ENCODE measurements at places on chromosomes 6 and 20. TPM values are rescaled to one million over a fixed set of nuclear protein-coding genes. Genes with fewer than 3 reads are reported as not detected.

- DNase-seq: peak; percentile 53
Measured at GRCh38 chr6:159174263-159174969, 5.2 kb downstream of the FNDC1 start.

DNA sequence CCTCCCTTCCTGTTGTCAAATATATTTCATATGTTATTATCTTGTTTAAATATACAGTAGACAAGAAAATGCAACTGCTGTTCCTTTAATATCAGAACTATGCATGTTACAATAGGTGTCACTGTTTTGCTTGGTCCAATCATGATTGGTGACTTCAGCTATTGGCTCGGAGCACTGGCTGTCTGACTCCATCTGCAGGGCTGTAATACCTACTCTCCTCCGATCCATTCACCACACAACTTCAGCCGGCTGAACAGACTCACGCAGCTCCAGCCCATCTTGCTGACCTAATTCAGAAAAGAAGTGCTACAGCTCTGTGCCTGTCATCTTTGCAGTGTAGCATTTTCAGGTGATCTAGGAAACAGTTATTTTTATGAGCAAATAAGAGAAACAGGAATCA lies at the start of gene BTBD3:
Gene BTBD3 (plus strand): TSS at position 231 of the 400 bp plus-strand sequence. CDS start 383 bp downstream, outside the sequence.
- no peak for DNase-seq

DNA sequence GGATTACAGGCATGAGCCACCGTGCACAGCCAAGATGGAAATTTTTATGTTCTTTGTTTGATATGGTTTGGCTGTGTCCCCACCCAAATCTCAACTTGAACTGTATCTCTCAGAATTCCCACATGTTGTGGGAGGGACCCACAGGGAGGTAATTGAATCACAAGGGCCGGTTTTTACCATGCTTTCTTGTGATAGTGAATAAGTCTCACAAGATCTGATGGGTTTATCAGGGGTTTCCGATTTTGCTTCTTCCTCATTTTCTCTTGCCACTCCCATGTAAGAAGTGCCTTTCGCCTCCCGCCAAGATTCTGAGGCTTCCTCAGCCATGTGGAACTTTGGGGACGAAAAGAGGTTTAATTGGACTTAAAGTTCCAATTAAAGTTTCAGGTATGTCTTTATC lies 14.6 kb downstream of the EEF1A1 start:
- DNase-seq: no peak

- DNase-seq: no peak
Measured at GRCh38 chr6:163085861-163086623, 328.5 kb upstream of the QKI start.

DNA sequence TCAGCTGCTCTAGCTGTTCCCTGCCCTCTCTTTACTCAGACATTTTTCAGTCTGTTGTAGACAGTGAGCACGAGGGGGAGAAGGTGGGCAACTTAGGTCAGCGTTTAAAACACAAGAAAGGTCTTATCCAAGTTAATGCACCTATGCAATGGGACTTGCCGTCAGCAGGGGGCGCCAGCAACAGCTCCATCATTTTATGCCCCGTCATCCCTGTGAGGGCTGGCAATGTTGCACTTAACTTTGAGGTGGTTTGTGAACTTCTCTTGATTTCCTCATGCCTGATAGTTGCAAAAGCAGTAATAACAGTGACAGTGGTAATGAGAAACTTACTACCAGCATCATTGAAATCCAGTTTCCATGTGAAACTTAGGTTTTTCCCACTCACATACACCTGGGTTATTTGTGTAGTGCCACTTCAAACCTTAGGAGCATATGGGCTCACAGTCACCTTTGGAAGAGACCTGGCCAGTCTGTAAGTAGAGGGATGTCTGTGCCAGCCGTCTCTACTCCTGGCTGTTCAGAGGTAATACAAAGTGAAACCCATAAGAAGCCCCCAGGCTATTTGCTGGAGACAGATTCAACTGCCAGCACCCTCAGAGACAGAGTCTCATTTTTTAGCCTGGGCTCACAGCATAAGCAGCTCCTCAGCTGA lies 44.9 kb upstream of the ID1 start:
- DNase-seq: peak; percentile 71

DNA sequence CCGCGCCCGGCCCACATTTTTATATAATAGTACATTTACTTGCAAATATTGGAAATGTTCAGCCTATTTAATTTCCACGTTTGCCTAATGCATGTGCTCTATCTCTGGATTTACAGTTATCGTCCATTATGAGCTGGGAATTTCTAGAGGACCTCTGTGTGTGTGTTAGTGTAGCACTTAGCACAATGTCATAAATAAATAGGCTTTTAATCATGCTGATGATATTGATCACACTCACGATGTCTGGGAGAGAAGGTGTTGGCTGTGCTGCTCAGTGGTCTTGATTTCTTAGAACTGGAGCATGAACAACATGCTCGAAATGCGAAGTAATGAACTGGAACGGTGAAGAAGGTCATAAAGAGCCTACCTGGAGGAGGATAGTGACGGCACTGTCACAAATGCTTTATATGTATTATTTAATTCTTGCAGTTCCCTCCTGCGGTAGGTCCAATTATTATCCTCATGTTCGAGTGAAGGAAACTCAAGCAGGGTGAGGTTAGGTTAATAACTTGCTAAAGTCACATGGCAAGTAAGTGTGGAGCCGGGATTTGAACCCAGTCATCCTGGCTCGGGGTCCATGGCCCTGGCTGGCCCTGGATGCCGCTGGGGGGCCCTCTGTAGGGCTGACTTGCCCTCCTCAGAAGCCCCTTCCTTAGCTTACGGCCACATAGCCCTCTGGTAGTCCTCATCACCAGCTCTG lies 130.8 kb downstream of the ZDHHC14 start:
- DNase-seq: no peak

DNA sequence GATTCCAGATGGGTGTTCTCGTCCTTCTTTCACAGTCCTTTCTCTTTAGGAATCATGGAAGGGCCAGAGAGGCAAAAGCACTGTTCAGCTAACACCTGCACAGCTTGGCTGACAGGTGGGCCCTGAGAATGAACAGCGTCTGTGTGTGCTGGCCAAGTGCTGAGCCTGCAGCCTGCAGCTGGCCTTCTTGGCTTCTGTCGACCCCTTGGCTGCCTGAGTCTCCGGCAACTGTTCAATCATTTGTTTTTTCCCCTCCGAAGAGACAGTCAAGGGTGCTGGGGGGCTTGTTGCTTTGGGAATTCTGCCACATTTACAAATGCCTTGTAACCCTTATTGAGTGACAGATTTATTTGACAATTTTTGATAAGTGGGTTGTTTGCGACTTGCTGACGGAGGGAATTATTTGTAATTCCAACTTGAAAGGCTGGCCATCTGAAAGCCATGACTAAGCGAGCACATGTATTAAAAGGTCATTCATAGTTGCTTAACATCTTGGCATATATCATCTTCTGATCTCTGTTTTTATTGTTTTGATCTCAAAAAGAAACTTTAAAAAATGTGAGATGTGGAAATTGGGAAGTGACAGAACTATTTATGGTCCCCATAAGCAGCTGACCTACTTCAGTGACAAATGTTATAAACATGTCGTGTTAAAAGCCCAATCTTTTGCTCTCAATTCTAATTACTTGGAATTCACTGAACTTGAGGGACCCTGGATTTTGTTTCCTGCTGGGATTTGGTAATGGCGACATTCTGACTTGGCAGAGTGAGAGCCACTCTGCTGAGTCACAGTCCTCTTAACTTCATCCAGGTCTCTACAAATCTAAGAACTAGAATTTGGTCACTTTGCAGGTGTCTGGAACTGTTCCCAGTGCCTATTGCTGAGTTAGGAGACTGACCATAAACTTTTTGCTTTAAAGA lies 41.9 kb upstream of the FERMT1 start:
- DNase-seq: no peak

DNA sequence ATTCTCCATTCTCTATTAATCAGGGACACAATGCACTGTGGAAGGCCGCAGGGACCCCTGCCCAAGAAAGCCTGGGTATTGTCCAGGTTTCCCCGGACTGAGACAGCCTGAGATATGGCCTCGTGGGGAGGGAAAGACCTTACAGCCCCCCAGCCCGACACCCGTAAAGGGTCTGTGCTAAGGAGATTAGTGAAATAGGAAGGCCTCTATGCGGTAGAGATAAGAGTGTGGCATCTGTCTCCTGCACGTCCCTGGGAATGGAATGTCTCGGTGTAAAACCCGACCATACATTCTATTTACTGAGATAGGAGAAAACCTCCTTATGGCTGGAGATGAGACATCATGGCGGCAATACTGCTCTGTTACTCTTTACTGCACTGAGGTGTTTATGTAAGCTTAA lies 15.7 kb upstream of the EIF2S2 start:
- DNase-seq: no peak

GRCh38 chr6:46509063-46509462 lies 17.8 kb upstream of the RCAN2 start:
- DNase-seq: no peak

- peak; percentile 82 for DNase-seq
Measured at GRCh38 chr20:58219342-58219700, 9.1 kb downstream of the ANKRD60 start.

DNA sequence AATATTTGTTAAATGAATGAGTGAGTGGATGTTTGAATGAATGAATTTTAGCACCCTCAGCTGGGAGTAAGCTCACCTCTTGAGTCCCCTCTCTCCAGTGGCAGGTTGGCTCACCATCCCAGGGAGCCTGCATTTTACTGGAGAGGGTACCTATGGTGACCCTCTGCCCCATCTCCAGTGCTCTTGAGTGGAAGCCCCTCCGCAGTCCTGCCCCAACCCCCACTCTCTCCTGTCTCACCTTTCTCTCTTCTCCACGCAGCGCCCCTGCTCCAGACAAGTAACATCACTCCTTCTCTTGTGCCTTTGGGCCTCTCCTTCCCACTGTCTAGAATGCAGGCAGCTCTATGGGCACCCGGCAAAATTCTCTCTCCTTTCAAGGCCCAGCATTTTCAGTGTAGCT lies 11.3 kb downstream of the TGM3 start:
- DNase-seq: no peak

GRCh38 chr6:24858177-24858653 lies 59.5 kb upstream of the ARMH2 start:
- DNase-seq: peak; percentile 11

DNA sequence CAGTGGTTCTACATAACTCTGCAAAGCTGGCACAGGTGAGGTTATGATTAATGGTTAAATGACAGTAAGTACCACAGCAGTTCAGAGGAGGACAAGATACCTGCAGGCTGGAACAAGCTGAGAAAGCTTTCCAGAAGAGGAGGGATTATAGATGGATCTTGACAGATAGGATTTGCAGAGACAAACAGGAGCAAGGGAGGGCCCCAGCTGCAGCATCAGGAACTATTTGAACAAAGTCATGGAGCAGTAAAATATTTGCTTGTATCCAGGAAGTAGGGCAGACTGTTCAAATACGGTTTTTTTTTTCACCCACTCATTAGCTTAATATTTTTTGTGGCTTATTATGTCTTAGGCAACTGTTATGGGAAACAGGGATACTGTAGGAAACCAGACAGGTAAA lies 144.4 kb upstream of the MAN1A1 start:
- DNase-seq: peak; percentile 4

GRCh38 chr20:11850901-11851300 lies 66.8 kb upstream of the BTBD3 start:
- DNase-seq: peak; percentile 61

The SLC22A23 gene
- 3.3 TPM for total RNA-seq

The SNAP25 gene
- total RNA-seq: 2.9 TPM

The ABHD16B gene
- total RNA-seq: not detected

The PTCRA gene
- total RNA-seq: not detected

The TMEM200A gene
- 23.2 TPM for total RNA-seq

Data from HT1080 (cell line).